ENCODE measurements at places on chromosomes 3 and 15.

DNA sequence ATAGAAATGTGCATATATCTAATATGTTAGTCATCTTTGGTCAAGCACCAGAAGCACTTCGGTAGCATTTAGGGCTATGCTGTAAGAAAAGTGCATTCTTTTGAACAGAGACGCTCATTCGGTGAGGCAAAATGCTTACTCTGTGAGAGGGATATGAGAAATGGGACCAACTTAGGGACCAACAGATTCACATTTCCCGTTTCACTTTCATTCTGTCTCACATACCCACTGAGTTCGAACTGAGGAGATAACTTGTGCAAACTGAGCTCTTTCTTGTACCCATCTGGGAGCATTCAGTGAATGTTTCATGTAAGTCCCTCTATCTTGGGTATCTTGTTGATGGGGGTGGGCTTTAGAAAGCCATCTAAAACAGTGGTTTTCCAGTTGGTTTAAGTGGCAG is 135.3 kb downstream of the FEZF2 start:
- DNase-seq, result no peak

DNA sequence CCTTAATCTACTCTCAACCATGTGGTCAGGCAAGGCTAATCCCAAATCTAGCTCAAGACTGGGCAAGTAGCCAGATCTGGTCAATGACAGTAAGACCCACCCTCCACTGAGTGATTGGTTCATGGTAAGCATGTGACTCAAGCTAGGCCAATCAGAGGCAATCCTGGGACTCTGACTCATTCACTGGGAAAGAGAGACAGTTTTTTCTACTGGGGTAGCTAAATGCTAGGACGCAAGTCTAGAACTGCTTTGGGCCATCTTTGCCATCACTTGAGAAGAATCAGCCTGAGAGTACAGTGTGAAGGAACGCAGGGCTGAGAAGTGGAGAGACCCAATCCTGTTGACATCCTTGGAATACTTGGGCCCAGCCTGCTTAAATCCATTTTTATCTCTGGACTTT is 9.4 kb upstream of the RAD18 start:
- DNase-seq, result no peak

DNA sequence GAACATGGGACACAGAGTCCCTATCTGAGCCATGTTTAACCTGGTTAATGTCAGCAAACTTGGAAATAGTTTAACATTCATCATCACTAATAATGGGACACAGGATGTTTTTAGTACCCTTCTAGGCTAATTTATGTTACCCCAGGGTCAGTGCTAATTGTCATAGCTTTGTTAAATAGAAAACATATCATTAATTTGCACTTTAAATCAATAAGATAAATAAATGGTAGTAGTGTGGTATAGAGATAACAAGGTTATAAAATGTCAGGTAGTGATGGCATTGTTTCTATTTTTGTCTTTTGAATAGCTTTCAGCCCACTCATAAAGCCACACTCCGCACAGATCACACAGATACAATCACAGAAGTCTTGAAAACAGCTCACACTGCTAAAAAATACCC is 534.9 kb downstream of the MECOM start:
- no peak for DNase-seq

GRCh38 chr3:59374818-59375211 is 325.0 kb upstream of the CFAP20DC start:
- DNase-seq, result no peak

GRCh38 chr15:89761009-89761831 is 10.2 kb upstream of the MESP1 start:
- DNase-seq, result no peak

Data from activated CD4-positive, alpha-beta T cell treated with anti-CD3 and anti-CD28 coated beads, Interleukin-2, amount 50 U/mL, for 48 hours (primary cell).